ENCODE measurements at places on chromosomes 13 and 19.

DNA sequence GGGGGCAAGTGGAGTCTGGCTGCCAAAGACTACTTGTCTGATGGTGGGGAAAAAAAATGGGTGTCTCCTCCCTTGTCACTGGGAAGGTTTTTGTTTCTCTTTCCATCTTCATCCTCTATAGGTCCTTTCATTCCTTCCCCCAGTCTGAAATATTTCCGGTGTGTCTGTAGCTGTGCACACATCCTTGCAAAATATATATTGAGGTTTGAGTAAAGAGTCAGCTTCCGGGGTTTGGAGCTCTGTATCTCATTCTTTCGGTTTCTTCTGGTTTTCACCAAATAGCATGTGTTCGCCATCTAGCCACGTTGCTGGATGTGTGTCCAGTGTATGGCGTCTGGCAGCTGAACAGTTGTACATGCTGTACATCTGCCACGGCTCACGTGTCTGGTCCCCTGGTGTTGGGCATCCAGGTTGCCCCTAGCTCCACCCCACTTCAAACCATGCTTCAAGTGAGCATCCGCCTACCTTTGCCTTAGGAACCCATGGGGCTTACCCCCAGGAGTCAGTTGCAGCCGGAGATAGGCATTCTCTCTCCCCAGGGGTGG is 142.2 kb downstream of the SIPA1L3 start:
- DNase-seq: no peak

- no peak for DNase-seq
Observed at GRCh38 chr13:70249332-70250064, 141.2 kb upstream of the KLHL1 start.

DNA sequence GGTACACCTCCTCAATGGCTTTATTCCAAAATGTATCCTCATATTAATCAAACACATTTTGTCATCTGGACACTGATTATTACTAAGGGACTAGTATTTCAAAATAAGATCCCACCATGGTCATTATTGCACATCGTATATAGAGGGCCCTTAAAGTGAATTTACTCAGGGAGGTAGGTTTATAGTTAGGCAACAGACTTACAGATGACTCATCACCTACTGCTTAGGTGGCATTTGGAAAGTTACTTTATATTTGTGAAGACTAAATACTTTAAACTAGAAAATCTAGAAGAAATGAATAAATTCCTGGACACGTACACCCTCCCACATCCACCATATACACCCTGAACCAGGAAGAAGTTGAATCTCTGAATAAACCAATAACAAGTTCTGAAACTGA is 353.0 kb downstream of the KCTD12 start:
- DNase-seq: no peak

DNA sequence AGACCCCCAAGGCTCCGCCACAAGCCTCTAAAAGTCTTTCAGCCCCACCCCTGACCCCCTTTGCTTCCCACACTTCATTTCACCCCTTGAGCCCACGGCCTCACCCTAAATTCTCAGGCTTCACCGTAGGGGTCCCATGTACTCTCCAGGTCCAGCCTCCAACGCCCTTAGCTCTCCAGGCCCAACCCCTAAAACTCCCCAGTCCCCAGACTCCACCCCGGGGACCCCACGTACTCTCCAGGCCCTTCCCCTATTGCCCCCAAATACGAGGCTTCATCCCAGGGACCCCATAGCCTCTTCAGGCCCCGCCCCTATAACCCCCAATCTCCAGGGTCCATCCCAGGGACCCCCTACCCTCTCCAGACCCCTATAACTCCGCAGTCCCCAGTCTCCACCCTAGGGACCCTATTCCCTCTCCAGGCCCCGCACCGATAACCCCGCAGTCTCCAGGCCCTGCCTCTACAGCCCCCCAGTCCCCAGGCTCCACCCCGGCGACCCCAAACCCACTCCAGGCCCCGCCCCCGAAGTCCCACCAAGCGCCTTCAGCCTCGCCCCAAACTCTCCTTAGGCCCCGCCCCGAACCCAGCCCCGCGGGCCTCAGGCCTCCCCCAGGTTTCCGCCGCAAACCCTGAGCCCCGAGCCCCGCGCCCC is 619 bp downstream of the MED16 start:
- no peak for DNase-seq

DNA sequence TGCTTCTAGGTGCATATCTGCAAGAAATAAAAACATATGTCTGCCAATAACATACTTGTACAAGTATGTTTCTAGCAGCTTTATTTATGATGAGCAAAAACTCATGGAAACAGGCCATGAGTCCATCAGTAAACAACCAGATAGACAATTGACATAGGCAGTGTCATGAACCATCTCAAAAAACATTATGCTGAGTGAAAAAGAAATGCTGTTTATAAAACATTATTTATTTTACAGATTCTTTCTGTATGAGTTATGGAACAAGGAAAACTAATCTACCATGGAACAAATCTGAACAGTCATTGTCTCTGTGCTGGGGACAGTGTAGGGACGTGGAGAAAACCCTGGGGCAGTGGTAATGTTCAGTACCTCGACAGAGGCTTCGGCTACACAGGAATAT is 283.9 kb downstream of the UQCRFS1 start:
- DNase-seq: no peak

DNA sequence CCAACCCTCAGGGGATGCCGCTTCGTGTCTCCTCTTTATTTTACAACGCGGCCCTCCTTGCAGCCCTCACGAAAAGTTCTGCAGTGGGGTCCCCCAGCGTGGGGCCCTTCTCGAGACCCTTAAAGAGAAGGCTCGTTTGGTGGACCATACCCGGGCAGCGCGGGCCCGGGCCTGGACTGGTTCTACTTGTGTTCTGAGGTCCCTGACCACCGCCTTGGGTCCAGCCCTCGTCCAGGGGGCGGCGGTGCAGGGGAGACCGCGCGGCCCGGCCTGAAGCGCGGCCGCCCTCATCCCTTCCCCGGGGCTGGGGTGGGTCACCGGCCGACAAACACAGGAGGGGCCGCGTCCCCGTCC is 400 bp upstream of the SERP2 start:
- DNase-seq: peak; percentile 12

GRCh38 chr13:43698009-43698408 is 88.8 kb downstream of the ENOX1 start:
- DNase-seq: no peak

- DNase-seq: no peak
Observed at GRCh38 chr19:35816262-35816661, 3.6 kb upstream of the PRODH2 start.

- DNase-seq: no peak
Observed at GRCh38 chr13:64202517-64202916, 2786.9 kb upstream of the PCDH20 start.

- no peak for DNase-seq
Observed at GRCh38 chr13:98289339-98289945, 112.4 kb upstream of the RNF113B start.

GRCh38 chr13:29454931-29455481 is 140.5 kb downstream of the SLC7A1 start:
- DNase-seq: no peak

DNA sequence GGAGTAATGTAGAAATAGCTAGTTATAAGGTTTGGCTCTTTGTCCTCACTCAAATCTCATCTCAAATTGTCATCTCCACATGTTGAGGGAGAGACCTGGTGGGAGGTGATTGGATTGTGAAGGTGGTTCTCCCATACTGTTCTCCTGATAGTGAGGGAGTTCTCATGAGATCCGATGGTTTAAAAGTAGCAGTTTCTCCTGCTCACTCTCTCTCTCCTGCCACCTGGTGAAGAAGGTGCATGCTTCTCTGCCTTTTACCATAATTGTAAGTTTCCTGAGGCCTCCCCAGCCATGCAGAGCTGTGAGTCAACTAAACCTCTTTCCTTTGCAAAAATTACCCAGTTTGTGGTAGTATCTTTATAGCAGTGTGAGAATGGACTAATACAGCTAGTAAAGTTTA is 849.4 kb downstream of the DACH1 start:
- no peak for DNase-seq

GRCh38 chr19:44529536-44529935 is at the start of gene CEACAM20:
Gene CEACAM20, minus strand, starts transcription at chr19:44529675. Its CDS starts 166 bp downstream, at chr19:44529509.
- DNase-seq: no peak

GRCh38 chr13:29099781-29100406 is 279.8 kb downstream of the MTUS2 start:
- DNase-seq: no peak

DNA sequence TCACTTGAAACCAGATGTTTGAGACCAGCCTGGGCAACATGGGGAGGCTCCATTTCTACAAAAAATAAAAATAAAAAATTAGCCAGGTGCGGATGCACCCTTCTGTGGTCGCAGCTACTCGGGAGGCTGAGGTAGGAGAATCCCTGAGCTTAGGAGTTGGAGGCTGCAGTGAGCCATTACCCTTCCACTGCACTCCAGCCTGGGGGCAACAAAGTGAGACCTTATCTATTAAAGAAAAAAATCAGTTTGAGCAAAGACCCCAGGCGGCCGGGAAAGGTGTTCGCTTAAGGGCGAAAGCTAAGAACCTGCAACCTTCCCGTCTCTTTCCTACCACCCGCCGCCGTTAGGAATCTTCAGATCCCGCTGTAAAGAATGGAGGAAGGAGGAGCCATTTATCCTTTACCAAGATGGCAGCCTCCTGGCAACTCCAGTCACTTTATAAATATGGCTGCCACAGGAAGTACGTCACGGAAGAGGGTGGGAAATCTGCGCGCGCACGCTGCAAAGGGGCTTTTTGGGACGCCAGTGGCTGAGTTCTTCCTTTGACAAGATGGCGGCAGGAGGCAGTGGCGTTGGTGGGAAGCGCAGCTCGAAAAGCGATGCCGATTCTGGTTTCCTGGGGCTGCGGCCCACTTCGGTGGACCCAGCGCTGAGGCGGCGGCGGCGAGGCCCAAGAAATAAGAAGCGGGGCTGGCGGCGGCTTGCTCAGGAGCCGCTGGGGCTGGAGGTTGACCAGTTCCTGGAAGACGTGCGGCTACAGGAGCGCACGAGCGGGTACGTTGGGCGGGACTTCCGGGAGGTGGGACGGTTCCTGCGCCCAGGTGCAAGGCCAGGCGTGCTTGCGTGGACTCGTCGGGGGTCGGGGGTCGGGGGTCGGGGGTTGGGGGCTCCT is at the start of gene NOP53:
Gene NOP53 (plus strand): TSS at position 537 of the 892 bp plus-strand sequence. CDS start 14 bp downstream, at position 551.
- DNase-seq: peak; percentile 84

DNA sequence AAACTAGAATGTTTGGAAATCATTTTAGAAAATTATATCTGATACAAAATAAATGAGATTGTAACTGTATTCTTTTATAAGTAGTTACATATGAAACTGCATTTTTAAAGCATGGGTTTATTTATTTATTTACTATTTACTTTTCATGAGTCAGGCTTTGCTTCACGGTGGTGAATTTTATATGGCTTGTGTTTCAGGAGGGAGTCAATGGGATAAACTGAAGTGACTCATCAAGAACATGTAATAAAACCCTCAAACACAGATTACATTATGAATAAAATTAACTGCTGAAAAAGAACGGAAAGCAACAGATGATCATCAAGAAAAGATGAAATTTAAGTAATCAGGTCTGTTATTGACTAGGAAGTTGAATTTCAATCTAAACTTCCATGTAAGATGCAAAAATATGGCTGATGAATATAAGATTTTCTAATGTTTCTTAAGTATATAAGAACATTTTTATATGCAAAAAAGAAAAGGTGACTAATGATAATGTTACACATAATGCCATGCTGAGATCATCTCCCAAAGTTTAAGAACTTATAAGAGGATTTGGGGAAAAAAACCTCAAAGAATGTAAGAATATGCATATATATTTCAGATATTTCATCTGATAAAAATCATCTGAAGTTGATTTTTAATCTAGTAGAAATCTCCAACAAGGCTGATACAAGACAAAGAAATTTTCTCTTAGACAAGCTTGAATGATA is 383.6 kb downstream of the SLITRK1 start:
- DNase-seq: no peak

- no peak for DNase-seq
Observed at GRCh38 chr13:60043262-60043661, 120.5 kb downstream of the DIAPH3 start.

- DNase-seq: no peak
Observed at GRCh38 chr13:91845612-91846011, 447.2 kb downstream of the GPC5 start.

GRCh38 chr13:77898097-77898496 is 20.5 kb downstream of the EDNRB start:
- DNase-seq: no peak

DNA sequence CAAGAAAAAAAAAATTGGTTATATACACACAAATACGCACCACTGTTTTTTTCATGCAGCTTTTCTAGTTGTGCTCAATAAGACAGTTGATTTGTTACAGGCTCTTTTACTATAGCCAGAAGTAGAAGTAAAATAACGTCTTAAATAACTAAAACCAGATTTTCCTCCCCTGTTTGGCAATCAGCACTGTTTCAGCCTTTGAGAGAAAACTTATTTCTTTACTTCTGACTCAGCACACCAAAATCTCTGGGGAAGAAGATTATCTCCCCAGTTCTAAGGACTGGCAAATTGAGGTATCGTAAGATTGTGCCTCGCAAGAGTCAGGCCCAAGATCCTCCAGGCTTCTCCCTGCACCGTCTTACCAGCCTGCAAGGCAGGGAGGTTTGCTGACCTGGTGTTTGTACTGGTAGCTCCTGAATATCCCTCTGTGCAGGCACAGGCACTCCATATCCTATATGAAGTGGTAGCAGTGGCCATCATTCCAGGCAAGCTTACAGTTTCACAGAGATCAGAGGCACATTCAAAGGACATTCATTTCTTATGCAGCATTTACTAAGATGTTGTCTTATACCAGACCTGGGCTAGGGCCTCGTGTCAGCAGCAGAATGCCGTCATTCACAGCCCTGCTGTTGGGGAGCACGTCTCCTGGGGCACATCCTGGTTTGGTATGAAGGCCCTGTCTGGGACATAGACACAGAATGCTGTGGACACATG is 268.2 kb downstream of the ZNF536 start:
- DNase-seq: no peak

- DNase-seq: no peak
Observed at GRCh38 chr19:16615808-16616207, 12.2 kb downstream of the MED26 start.

DNA sequence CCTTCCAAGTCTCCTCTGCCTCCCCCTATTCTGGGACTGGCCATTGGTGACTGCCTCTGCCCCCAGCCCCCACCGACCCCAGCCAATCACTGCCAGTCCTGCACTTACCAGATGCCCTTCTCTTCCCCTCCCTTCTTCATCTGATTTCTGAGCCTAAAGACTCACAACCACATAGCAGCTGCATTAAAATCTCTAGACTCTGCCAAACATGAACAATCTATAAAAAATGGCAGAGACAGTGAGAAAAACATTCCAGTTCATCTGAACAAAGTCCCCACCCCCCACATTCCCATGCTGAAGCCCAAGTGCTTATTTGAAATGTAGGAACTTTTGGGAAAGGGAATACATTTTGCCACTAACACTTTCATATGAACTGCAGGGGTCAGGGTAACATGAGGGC is 60.8 kb downstream of the KCTD12 start:
- DNase-seq: no peak

DNA sequence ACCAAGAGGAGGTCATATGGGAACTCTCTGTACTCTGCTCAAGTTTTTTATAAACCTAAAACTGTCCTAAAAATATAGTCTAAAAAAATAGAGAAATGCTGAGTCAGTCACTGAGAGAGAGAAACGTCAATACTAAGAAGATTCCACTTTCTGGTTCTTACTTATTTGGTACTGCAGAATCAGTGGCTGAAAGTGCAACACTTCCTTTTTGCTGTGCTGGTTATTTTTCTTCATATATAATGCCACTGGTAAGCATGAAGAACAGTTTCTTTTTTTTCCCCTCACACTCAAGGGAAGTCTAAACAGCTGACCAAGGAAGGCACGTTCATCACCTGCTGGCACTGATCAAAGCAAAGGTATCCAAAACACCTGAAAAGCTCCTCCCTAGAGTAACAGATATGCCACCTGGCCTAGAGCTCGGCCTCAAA is 44.3 kb upstream of the N4BP2L1 start:
- DNase-seq: no peak
